ENCODE measurements at places on chromosomes 16 and 17. TPM values are rescaled to one million over a fixed set of nuclear protein-coding genes. Genes with fewer than 3 reads are reported as not detected.

The RNF157 gene
- 0.29 TPM for total RNA-seq

The DNAAF1 gene
- 0.10 TPM for total RNA-seq

The FBXL16 gene
- total RNA-seq = 0.29 TPM

The ARSG gene
- total RNA-seq = 7.9 TPM

The PIK3R5 gene
- total RNA-seq = not detected

The CBX4 gene
- 11.8 TPM for total RNA-seq

The KRT33A gene
- total RNA-seq = not detected

The TNFRSF13B gene
- total RNA-seq = not detected

The FNDC8 gene
- not detected for total RNA-seq

The NUDT16L1 gene
- 27.4 TPM for total RNA-seq

The CMTM4 gene
- total RNA-seq = 13.0 TPM

The C16orf95 gene
- 3.9 TPM for total RNA-seq

The ENGASE gene
- total RNA-seq = 15.7 TPM
